Activated naive CD4-positive, alpha-beta T cell treated with anti-CD3 and anti-CD28 coated beads for 36 hours (primary cell): ENCODE measurements at places on chromosomes 1 and 21.

DNA sequence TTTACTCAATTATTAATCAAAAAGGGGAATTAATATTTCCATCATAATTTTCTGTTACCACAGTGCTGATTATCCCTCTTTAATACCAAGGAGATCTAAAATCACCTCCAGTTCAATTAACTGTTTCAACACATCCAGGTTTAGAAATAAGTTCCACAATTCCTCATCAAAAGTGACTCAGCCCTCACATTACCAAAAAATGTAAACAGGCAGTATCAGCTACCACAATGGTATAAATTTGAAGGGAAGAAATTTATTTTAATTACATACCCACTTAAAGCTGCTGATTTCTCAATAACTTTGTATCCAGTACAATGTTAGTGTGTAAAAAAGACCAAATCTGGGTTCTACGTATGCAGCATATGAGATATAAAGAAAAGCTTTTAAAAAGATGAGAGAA is 51.9 kb downstream of the EIF4G3 start:
- no peak for DNase-seq

- no peak for DNase-seq
These were observed 101.5 kb upstream of the IFFO2 start for GRCh38 chr1:19057784-19058475.

GRCh38 chr1:159854116-159854692 is 8.3 kb downstream of the VSIG8 start:
- peak; percentile 28 for DNase-seq

GRCh38 chr1:174556392-174556791 is 108.6 kb downstream of the GPR52 start:
- no peak for DNase-seq

GRCh38 chr1:212203630-212204029 is 81.6 kb upstream of the PPP2R5A start:
- no peak for DNase-seq

DNA sequence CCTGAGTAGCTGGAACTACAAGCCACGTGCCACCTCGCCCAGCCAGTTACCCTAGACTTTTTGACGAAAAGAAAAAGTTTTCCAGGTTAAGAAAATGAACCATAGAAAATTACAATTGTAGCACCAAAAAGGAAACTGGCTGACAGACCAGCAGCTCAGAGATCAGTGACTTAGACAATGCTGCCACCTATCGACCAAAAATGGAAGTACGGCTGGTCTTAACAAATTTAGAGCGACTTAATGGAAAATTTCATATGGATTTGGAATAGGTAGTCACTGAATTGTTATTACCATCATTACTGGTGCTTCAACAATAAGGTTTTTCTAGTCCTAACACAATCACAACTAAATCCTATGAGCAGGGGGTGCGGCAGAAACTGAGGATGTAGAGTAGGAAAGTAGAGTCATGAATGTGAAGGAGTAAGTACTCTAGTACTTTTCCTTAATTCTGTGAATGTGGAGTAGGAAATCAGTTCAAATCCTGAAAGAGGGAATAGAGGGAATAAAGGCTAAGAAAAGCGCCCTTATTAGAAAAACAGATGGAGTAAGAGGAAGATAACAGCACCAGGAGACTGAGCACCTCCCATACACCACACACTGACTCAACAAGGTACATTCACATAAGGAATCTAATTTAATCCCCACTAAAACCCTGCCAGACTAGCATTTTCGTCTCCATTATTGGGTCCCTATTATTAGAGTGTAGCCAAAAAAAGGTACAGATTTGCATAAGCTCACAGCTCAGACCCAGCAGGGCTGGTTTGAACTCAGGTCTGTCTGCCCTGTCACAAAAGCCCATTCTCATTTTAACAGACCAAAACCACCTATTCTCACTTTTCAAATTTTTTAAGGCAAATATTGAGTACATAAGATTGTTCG is 37.9 kb upstream of the MGST3 start:
- peak; percentile 89 for DNase-seq

GRCh38 chr1:183932412-183932811 is 105.1 kb downstream of the COLGALT2 start:
- no peak for DNase-seq

DNA sequence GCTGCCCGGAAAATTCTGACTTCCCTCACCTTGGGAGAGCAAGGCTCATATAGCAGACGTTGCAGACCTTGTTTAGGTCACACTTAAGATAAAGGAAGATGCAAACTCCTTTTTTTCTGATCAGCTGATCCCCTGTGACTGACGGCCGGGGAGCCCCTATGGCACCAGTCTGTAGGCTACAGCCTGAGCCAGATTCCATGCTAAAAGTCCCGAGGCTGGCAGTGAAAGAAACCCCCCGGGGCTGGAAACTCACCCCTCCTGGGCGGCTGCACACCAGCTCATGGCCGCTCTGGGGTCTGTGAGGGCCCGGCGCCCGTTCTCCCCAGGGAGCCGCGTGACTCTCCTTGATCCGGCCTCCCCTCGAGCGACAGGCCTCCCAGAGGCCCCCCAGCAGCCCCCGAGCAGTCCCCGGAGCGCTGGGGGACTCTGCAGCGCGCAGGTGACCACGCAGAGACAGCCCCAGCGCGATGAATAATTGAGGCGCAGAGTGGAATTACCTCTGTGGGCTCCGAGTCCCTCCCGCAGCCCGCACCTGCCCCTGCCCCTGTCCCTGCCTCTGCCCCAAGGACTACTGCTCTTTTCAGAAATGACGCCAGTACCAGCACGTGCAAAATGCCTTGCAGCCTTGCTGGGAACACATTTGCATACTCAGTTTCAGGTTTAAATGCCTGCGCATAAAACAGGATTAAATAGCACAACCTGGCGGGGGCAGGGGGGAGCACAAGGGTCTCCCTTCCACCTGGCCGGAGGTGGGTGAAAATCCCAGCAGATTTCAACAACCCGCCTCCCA is 62.6 kb upstream of the CLDN14 start:
- DNase-seq: peak; percentile 55

- no peak for DNase-seq
These were observed 12.7 kb upstream of the TNNI1 start for GRCh38 chr1:201434266-201434665.

- DNase-seq: no peak
These were observed 82.5 kb downstream of the FGGY start for GRCh38 chr1:59379371-59379728.

DNA sequence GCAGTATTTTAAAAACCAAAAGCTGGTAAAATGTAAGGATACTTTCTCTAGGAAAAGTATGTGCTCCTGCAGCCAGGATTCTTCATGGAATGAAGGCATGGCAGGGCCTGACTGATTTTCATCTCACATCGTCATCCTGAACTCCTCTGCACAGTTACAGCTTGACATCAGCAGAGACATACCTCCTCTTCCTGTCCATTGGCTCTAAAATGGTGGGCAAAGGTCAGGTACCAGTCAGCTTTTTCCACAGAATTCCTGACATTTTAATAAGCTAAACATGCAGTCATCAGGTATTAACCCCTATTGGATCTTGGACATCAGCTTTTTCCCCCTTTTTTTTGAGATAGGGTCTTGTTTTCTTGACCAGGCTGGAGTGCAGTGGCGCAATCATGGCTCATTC is 5.8 kb downstream of the PCNT start:
- no peak for DNase-seq

DNA sequence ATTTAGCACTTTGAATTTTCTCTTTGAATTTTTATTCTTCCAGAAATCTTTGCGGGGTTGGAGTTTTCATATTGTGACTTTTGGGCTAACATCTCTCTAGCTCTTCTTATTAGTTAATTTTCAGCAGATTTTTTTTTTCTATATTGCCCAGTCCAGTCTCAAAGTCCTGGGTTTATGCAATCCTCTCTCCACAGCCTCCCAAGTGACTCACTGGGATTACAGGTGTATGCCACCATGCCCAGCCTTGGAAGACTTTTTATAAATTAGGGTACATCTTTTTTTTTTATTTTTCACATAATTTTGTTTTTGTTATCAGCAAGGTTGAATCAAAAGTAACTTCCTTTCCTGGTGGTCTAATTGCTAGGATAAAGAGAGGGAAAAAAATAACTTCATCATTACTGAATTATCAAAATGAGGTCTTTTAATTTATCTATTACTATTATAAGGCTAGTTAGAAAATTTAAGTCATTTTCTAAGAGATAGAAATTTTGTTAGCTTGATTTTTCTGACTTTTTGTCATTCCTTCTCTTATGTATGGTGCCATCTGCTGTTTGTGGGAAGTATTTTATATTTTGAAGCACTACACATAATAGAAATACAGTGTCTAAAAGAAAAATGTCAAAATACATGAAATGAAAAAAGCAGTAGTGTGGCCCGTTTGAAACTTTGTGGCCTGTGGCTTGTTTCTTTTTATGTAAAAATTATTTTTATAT is 273.4 kb upstream of the CACYBP start:
- no peak for DNase-seq

GRCh38 chr1:35745124-35745730 is 24.6 kb downstream of the CLSPN start:
- DNase-seq: no peak

GRCh38 chr1:224619209-224619608 is 3.1 kb downstream of the CNIH3 start:
- DNase-seq: no peak
